ENCODE measurements at places on chromosomes 1 and 21. TPM values are rescaled to one million over a fixed set of nuclear protein-coding genes. Genes with fewer than 3 reads are reported as not detected.

- no peak overlapping the region for H3K27ac ChIP-seq
- peaks cover 81% of the 10 kb centered on the region for H3K27me3 ChIP-seq
- no peaks in the 10 kb centered on the region for H3K36me3 ChIP-seq
- DNase-seq, result no peak
- no peaks in the 10 kb centered on the region for H3K4me1 ChIP-seq
Measured at GRCh38 chr1:203199816-203200571, 13.5 kb upstream of the CHI3L1 start.

GRCh38 chr1:2257245-2257627, 29.1 kb downstream of the SKI start:
- no peak overlapping the region for H3K27ac ChIP-seq
- H3K36me3 ChIP-seq, result peaks cover 8% of the 10 kb centered on the region
- peaks cover 16% of the 10 kb centered on the region for H3K4me1 ChIP-seq
- H3K27me3 ChIP-seq, result no peaks in the 10 kb centered on the region
- no peak overlapping the region for H3K4me3 ChIP-seq

DNA sequence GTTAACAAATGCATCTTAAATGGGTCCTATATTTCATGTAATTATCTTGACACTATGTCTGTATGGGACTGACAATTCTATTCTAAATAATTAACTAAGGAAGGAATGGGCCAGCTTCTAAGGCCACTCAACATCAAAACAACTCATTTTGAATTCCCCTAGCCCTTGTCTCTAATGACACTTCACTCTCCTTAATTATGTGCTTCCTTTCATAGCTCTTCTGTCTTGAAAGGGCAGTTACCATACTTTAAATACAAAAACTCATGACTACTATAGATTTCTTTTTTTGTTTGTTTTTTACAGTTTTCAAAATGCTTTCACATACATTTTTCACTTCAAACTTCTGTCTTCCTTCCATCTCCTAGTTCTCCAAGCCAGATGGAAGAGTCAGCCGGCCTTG, 126.1 kb upstream of the CHODL start:
- H3K36me3 ChIP-seq, result no peaks in the 10 kb centered on the region
- no peak for DNase-seq
- no peak overlapping the region for H3K4me3 ChIP-seq
- H3K4me1 ChIP-seq, result no peaks in the 10 kb centered on the region
- no peaks in the 10 kb centered on the region for H3K27me3 ChIP-seq

DNA sequence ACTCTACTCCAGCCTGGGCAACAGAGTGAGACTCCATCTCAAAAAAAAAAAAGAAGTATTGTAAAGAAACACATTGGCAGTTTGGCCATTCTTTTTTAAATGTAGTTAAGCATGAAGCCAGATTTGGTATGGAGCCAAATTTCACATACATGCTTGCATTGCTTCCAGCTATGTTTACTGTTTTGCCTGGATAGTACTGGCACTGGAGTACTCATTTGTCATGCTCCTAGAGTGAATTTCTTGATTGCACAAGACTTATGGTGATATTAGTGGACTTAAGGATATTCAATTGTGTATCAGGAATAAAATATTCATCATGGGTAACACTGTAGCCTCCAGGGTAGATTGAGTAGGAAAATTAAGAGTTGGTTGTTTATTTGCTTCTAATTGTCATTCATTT, 24.5 kb upstream of the SLC9A1 start:
- no peaks in the 10 kb centered on the region for H3K36me3 ChIP-seq
- no peak for DNase-seq
- no peaks in the 10 kb centered on the region for H3K4me1 ChIP-seq
- H3K27me3 ChIP-seq, result no peaks in the 10 kb centered on the region

GRCh38 chr21:44778094-44778493, 23.5 kb downstream of the UBE2G2 start:
- H3K4me3 ChIP-seq, result no peak overlapping the region
- peak overlapping the region; percentile 51 for H3K27ac ChIP-seq
- H3K36me3 ChIP-seq, result peaks cover 15% of the 10 kb centered on the region
- H3K27me3 ChIP-seq, result no peaks in the 10 kb centered on the region
- DNase-seq, result no peak

DNA sequence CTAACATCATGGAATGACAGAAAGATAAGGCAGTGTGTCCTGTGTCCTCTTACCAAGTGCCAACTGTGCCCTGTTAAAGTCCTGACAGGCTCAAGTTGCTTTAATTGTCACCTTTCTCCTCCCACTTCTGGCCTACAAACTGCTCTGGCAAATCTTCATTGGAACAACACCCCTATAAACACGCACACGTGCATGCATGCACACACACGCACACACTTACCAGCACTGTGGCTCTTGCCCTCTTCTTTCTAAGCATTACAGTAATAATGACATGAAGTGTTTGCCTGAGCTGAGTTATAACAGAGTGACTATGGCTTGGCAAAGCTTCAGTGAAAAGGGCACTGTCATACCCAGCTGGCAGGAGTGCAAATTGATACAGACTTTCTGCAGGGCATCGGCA, 82.3 kb upstream of the SYT6 start:
- no peak overlapping the region for H3K27ac ChIP-seq
- H3K36me3 ChIP-seq, result peaks cover 1% of the 10 kb centered on the region
- H3K4me1 ChIP-seq, result no peaks in the 10 kb centered on the region
- no peak for DNase-seq
- H3K27me3 ChIP-seq, result peaks cover 3% of the 10 kb centered on the region

GRCh38 chr1:35557118-35557610, at the start of gene KIAA0319L:
Gene KIAA0319L, minus strand, starts transcription at chr1:35557403. Its CDS starts 2,912 bp downstream, at chr1:35554491.
- peak; percentile 62 for DNase-seq
- H3K27me3 ChIP-seq, result no peaks in the 10 kb centered on the region
- peaks cover 9% of the 10 kb centered on the region for H3K36me3 ChIP-seq
- peak within 1 kb of the TSS; percentile 98 for H3K27ac ChIP-seq
- H3K4me1 ChIP-seq, result peaks cover 25% of the 10 kb centered on the region

DNA sequence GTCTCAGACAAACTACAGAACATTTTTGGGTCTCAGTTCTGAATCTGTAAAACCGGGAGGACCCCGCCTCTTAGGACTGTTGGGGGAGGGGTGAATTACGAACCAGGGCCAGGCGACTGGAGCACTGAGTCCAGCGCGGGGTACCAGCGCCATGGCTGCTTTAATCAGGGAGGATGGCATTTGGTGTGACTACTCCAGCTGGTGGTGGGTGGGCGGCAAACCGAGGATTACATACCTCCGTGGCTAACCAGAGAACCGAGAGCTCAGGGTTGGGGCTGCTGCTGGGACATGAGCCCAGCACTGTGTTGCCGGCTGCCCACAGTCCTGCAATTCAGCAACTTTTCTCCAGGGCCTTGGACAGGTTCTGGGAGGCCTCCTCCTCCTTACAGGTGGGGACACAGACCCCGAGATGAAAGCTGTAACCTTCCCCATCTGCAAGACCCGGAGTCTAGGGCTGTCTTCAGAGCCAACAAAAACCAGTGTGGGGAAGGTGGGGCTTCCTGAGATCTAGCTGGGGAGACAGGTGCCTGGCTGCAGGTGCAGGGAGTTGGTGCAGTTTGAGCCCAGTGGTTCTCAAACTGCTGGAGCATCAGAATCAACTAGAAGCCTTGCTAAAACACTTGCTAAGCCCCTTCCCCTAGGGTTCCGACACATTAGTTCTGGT, 273.5 kb downstream of the FOXD2 start:
- peaks cover 6% of the 10 kb centered on the region for H3K4me1 ChIP-seq
- H3K27me3 ChIP-seq, result peaks cover 87% of the 10 kb centered on the region
- no peak overlapping the region for H3K4me3 ChIP-seq
- no peaks in the 10 kb centered on the region for H3K36me3 ChIP-seq
- DNase-seq, result no peak

- peaks cover 32% of the 10 kb centered on the region for H3K4me1 ChIP-seq
- H3K27ac ChIP-seq, result no peak overlapping the region
- peaks cover 37% of the 10 kb centered on the region for H3K27me3 ChIP-seq
- H3K4me3 ChIP-seq, result no peak overlapping the region
- no peaks in the 10 kb centered on the region for H3K36me3 ChIP-seq
- no peak for DNase-seq
Measured at GRCh38 chr21:42236693-42237092, 17.8 kb downstream of the ABCG1 start.

DNA sequence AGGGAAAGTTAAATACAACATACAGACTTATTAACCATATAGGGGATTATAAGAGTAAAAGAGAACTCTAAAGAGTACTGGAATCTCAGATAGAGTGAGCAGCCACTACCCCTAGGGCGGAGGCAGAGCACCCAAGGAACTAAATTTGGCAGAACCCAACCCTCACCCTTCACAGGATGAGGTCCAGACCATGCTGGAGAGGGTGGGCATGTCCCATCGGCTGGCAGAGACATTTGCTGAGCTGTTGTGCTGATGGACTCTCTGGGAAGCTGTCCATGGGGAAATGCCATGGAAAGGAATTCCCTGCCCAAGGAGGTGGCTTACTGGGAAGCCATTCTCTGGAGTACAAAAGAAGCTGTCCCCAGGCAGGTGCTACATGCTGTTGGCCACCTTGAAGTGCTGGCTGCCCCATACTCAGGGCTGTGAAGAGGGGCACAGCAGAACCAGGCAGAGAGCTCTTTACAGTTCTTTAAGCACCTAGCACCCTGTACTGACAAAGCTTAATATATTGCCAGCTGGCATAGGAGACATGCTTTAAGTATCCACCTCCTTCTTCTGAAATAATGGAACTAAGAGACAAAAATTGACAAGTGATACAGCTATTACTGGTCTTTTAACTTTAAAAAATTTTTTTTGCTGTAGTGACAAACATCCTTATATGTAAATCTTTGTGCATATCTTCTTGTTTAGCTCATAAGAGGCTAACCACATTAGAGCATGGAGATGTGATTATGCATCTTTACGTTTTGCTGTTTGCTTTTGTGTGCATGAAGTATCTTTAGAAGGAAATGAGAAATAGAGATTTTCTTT, 29.6 kb downstream of the TSNAX start:
- H3K27ac ChIP-seq, result no peak overlapping the region
- H3K4me3 ChIP-seq, result no peak overlapping the region
- no peaks in the 10 kb centered on the region for H3K4me1 ChIP-seq

- H3K4me3 ChIP-seq, result no peak overlapping the region
- H3K27ac ChIP-seq, result no peak overlapping the region
- H3K27me3 ChIP-seq, result no peaks in the 10 kb centered on the region
- no peaks in the 10 kb centered on the region for H3K36me3 ChIP-seq
- DNase-seq, result peak; percentile 67
- no peaks in the 10 kb centered on the region for H3K4me1 ChIP-seq
Measured at GRCh38 chr1:200971955-200972711, 51.4 kb downstream of the KIF21B start.

GRCh38 chr1:155978325-155978972, at the start of gene ARHGEF2:
Gene ARHGEF2, minus strand, starts transcription at chr1:155978547. Its CDS starts 120 bp downstream, at chr1:155978427.
- peaks cover 57% of the 10 kb centered on the region for H3K4me1 ChIP-seq
- peak within 1 kb of the TSS; percentile 95 for H3K4me3 ChIP-seq

GRCh38 chr1:247468481-247469140, 10.7 kb upstream of the OR2B11 start:
- H3K36me3 ChIP-seq, result no peaks in the 10 kb centered on the region
- H3K27me3 ChIP-seq, result no peaks in the 10 kb centered on the region
- DNase-seq, result no peak
- no peaks in the 10 kb centered on the region for H3K4me1 ChIP-seq
- H3K27ac ChIP-seq, result no peak overlapping the region

GRCh38 chr21:16086121-16086520, 356.3 kb downstream of the USP25 start:
- no peaks in the 10 kb centered on the region for H3K27me3 ChIP-seq
- H3K4me1 ChIP-seq, result peaks cover 10% of the 10 kb centered on the region
- H3K27ac ChIP-seq, result no peak overlapping the region
- no peak for DNase-seq
- no peak overlapping the region for H3K4me3 ChIP-seq
- no peaks in the 10 kb centered on the region for H3K36me3 ChIP-seq

GRCh38 chr1:23908453-23909341, 4.5 kb downstream of the CNR2 start:
- H3K4me3 ChIP-seq, result no peak overlapping the region
- H3K4me1 ChIP-seq, result no peaks in the 10 kb centered on the region
- no peak overlapping the region for H3K27ac ChIP-seq

GRCh38 chr1:23896491-23896890, 16.7 kb downstream of the CNR2 start:
- H3K36me3 ChIP-seq, result no peaks in the 10 kb centered on the region
- peaks cover 43% of the 10 kb centered on the region for H3K27me3 ChIP-seq
- no peak overlapping the region for H3K27ac ChIP-seq
- no peaks in the 10 kb centered on the region for H3K4me1 ChIP-seq

DNA sequence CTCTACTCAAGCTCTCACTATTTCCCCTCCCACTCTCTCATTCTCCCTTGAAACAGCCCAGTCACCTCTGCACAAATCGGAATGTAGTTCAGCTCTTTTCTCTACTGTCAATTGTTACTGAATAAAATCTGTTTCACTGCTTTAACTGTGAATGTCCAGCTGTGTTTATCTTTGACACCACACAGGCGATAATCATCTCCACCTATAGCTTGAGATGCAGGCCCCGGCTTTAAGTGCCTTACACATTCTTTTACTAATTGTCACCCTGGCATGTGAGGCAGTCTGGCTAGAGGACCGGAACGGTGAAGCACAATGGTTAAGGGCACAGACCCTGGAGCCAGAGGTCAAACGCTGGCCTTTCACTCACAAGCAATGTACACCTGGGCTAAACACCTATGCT, 122.8 kb upstream of the C8B start:
- H3K36me3 ChIP-seq, result no peaks in the 10 kb centered on the region
- DNase-seq, result no peak
- H3K27ac ChIP-seq, result peak overlapping the region; percentile 18
- H3K4me1 ChIP-seq, result peaks cover 8% of the 10 kb centered on the region
- H3K4me3 ChIP-seq, result no peak overlapping the region

GRCh38 chr1:110136911-110137310, 13.4 kb upstream of the SLC6A17 start:
- no peak overlapping the region for H3K27ac ChIP-seq
- peaks cover 4% of the 10 kb centered on the region for H3K4me1 ChIP-seq
- DNase-seq, result peak; percentile 16
- no peak overlapping the region for H3K4me3 ChIP-seq
- H3K27me3 ChIP-seq, result peaks cover 59% of the 10 kb centered on the region

DNA sequence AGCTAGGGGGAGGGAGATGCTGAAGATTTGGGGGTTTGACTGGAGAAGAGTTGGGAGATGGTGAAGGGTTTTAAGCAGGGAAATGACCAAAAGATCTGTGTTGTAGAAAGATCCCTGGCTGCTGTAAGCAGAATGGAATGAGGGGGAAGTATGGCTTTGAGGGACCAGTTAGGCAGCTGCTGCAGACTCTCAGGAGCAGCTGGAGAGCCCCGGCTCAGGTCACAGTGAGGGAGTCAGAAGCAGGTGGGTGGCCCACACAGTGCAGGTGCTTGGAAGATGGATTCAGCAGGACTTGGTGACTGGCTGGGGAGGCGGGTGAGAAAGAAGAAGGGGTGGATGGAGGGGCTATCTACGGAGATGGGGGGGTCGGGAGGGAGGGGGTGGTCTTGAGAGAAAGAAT, 35.7 kb downstream of the EDN2 start:
- peaks cover 14% of the 10 kb centered on the region for H3K27me3 ChIP-seq
- H3K4me1 ChIP-seq, result no peaks in the 10 kb centered on the region
- DNase-seq, result no peak
- H3K36me3 ChIP-seq, result no peaks in the 10 kb centered on the region
- no peak overlapping the region for H3K27ac ChIP-seq

- peak; percentile 36 for DNase-seq
- no peaks in the 10 kb centered on the region for H3K4me1 ChIP-seq
- H3K27ac ChIP-seq, result no peak overlapping the region
- no peaks in the 10 kb centered on the region for H3K36me3 ChIP-seq
- H3K4me3 ChIP-seq, result no peak overlapping the region
Measured at GRCh38 chr1:165403835-165404482, 41.0 kb downstream of the RXRG start.

Gene RAP1GAP
- 16.1 TPM for total RNA-seq

Gene NBPF6
- not detected for total RNA-seq

Gene TRIM63
- total RNA-seq, result not detected

Gene SLC44A5
- 9.5 TPM for total RNA-seq

Gene IBA57
- 9.7 TPM for total RNA-seq

Gene OR2G6
- not detected for total RNA-seq

Gene BARHL2
- not detected for total RNA-seq

Gene HCN3
- total RNA-seq, result 13.6 TPM

Gene TIAM1
- 36.8 TPM for total RNA-seq

Gene LRRC7
- total RNA-seq, result 11.1 TPM

Gene SPRR2G
- not detected for total RNA-seq

Gene S100A16
- 50.2 TPM for total RNA-seq

Gene RIMKLA
- 3.5 TPM for total RNA-seq
